ENCODE measurements at places on chromosomes 4 and X.

DNA sequence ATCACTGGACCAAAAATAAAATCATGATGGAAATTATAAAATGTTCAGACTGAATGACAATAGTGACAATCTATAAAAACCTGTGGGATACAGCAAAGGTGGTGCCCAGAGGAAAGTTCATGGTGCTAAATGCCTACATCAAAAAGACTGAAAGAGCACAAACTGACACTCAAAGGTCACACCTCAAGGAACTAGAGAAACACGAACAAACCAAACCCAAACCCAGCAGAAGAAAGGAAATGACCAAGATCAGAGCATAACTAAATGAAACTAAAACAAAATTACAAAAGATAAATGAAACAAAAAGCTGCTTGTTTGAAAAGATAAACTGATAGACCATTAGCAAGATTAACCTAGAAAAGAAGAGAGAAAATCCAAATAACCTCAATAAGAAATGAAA lies 78.7 kb downstream of the ANAPC10 start:
- no peaks in the 10 kb centered on the region for H3K4me1 ChIP-seq
- no peaks in the 10 kb centered on the region for H3K36me3 ChIP-seq
- no peak overlapping the region for H3K27ac ChIP-seq
- no peaks in the 10 kb centered on the region for H3K27me3 ChIP-seq

DNA sequence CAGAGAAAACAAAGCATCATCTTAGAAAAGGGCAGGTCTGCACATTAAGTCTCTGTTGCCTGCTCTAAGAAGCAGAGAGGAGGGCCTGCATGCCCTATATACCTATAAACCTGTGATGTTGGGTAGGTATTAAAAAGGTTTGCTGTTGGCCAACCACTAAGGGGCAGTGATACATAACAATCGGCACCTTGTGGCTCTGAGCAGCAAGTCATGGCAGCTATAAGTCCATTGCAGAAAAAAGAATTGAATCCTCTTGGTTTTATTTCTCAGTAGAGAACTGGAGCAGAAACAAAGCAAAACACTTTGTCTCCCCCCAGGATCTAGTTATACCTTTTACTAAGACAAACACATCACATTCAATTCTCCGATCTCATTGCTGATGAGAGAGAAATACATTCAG lies 1364.4 kb downstream of the STIM2 start:
- DNase-seq, result no peak
- no peak overlapping the region for H3K27ac ChIP-seq
- no peaks in the 10 kb centered on the region for H3K27me3 ChIP-seq
- H3K4me1 ChIP-seq, result no peaks in the 10 kb centered on the region
- no peaks in the 10 kb centered on the region for H3K36me3 ChIP-seq

- no peak overlapping the region for H3K27ac ChIP-seq
- no peak overlapping the region for H3K4me3 ChIP-seq
- no peaks in the 10 kb centered on the region for H3K4me1 ChIP-seq
- DNase-seq, result no peak
- no peaks in the 10 kb centered on the region for H3K27me3 ChIP-seq
- H3K36me3 ChIP-seq, result no peaks in the 10 kb centered on the region
Measured at GRCh38 chr4:53889326-53890055, 174.9 kb downstream of the CHIC2 start.

- DNase-seq, result no peak
- no peaks in the 10 kb centered on the region for H3K4me1 ChIP-seq
- no peaks in the 10 kb centered on the region for H3K36me3 ChIP-seq
- H3K4me3 ChIP-seq, result no peak overlapping the region
- no peak overlapping the region for H3K27ac ChIP-seq
Measured at GRCh38 chrX:8688776-8689175, 43.2 kb downstream of the ANOS1 start.

Measured in aorta (tissue), 5 donors.